ENCODE measurements at places on chromosomes 3 and 15. TPM values are rescaled to one million over a fixed set of nuclear protein-coding genes. Genes with fewer than 3 reads are reported as not detected.

- DNase-seq: no peak
Observed at GRCh38 chr3:119677641-119677934, 382 bp upstream of the COX17 start.

- DNase-seq: peak; percentile 67
Observed at GRCh38 chr15:69398491-69398891, 15.7 kb upstream of the KIF23 start.

DNA sequence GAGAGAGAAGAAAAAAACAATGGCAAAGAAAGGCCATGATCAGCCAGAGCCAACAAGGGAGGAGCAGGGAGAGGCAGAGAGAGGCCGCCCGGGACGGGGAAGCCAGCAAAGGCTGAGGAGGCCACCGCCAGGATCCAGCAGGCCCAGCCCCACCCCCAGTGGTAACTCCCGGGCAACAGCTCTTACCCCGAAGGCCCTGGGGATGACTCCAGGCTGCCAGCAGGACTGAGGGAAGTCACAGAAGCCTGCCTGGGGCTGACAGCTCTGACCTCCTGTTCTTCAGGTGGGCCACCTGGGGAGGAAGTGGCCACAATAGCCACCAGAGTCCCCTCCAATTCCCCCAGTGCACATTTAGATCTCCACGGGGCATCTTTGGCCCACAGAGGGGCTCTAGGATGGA is 184.3 kb upstream of the LINGO1 start:
- no peak for DNase-seq

GRCh38 chr3:19432669-19433068 is 284.4 kb downstream of the KCNH8 start:
- no peak for DNase-seq

ACKR4 gene
- not detected for polyA plus RNA-seq

- no peak for DNase-seq
Observed at GRCh38 chr3:152389316-152389934, 120.7 kb downstream of the MBNL1 start.

DNA sequence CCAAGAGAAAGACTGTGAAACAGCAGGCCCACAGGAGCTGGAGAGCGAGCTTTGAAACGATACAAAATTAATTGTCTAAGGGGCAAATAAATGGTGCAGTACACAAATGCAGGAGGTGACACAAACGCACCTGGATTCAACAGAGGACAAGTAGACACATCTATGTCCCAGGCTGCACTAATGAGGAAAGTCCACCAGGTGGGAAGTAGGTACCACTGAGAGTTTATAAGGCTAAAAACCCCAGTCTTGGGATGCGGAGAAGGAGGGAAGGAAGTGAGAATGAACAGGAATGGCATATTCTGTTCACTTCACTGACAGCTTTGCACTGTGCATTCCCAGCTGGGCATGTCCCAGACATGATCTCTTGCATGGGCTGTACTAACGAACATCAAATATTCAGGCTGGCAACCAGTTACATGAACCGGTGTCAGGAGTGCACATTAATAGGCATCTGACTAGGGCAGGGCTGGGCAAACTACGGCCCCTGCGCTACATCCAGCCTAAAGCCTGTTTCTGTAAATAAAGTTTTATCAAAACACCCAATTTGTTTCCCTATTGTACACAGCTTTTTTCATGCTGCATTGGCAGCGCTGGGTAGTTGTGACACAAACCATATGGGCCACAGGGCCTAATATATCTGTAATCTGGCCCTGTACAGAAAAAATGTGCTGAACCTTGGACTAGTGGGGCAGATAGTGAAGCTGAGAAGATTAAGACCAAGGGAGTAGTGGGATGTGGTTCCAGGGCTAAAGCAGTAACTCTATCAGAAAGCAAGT is 107.0 kb downstream of the IGF2BP2 start:
- no peak for DNase-seq

DNA sequence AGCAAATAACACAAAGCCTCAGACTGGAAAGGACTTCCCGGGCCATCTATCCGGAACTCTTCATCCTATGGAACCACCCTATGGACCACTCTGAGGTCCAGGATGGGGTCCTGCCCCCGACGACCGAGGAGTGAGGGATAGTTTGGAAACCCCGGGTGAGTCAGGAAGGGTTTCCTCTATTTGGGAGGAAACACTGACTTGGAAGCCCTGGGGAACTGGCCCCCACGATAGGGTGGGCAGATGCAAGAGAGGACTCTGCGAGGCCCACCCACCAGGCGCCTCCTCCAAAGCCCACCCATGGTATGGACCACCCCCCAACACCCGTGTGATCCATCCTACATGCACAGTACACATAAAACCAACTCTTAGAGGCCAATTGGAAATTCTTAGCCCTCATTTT is 69.4 kb downstream of the CPN2 start:
- DNase-seq: no peak

ERICH6 gene
- not detected for polyA plus RNA-seq

DNA sequence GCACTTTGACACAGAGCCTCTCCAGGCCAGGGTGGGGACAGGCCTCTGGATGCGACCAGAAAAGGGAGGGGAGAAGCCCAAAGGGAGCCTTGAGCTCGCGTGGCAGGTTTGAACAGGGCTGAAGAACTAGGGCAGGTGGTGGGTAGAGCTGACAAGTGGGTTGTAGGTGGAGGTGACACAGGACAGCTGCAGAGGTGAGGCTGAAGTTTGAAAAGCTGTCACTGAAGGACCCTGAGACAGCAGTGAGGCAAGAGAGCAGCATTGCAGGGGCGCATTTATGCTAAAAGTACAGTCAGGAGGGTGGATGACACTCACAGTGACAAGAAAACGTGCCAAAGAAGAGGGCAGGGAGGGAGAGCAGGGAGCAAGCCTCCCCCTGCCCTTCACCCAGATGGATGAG is 21.8 kb upstream of the EPB42 start:
- no peak for DNase-seq

- no peak for DNase-seq
Observed at GRCh38 chr3:158847885-158848284, 46.0 kb downstream of the MFSD1 start.

- no peak for DNase-seq
Observed at GRCh38 chr15:57827971-57828370, 121.5 kb downstream of the POLR2M start.

GOLGA8Q gene
- 0.44 TPM for polyA plus RNA-seq

DNA sequence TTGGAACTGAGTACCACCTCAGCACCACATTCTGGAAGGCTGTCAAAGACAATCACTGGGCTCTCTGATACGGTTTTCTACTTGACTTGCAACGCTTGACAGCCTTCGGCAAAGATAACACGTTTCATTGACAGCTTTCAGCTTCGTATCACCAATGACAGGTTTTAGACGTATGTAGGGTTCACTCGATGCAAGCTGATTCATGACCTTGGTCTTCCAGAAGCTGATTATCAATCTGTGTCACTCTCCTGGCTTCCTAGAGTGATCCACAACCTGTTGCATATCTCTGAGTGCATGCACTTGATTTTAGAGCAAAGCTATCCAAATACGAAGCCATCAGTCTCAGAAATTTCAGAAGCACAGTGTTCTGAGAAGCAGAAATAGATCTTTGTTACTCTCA is 381.6 kb downstream of the FEZF2 start:
- DNase-seq: no peak

FEZF2 gene
- polyA plus RNA-seq: not detected

DNA sequence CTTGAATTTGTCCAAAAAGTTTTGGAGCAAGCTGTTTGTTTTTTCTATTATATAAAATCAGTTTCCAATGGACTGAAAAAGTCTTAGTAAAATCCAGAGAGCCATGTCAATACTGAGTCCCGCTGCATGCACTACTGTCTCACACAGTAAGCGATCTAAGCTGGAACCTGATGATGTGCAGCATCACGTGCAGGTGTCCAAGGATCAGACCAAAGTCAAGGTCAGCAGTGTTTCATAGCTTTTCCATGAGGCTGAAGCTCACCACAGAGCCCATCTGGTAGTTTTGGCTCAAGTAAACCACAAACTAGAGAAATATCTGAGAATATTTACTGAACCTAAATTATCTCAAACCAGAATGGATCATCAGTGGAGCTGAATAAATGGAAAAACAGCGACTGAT is 784.0 kb upstream of the SEMA6D start:
- no peak for DNase-seq

- DNase-seq: no peak
Observed at GRCh38 chr3:137768361-137769321, 4.5 kb downstream of the SOX14 start.

GRCh38 chr15:82039871-82040270 is 5.9 kb downstream of the MEX3B start:
- DNase-seq: no peak

CD96 gene
- polyA plus RNA-seq: 0.05 TPM

FAM107A gene
- not detected for polyA plus RNA-seq

DNA sequence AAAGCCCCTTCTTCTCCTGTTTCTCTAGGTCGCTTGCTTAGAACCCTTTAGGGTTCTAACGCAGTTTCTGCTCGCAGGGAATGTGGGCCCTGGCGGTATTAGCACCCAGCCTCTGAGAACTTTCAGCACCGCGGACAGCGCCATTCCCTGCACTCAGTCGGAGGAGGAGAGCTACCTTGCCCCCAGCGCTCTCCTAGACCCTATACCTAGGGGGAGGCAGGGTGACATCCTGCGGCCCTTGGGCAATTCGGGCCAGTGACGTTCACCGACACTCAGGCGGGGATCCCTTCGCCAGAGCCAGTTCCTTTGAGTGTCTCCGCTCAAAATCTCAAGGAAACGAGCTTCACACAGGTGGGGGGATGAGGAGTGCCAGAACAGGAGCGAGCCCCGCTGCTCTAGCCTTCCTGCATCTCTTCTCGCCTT is 1.3 kb downstream of the SLC7A14 start:
- peak; percentile 68 for DNase-seq

NMB gene
- polyA plus RNA-seq: 5.1 TPM

AGBL1 gene
- polyA plus RNA-seq: not detected

MCF2L2 gene
- 0.17 TPM for polyA plus RNA-seq

DNA sequence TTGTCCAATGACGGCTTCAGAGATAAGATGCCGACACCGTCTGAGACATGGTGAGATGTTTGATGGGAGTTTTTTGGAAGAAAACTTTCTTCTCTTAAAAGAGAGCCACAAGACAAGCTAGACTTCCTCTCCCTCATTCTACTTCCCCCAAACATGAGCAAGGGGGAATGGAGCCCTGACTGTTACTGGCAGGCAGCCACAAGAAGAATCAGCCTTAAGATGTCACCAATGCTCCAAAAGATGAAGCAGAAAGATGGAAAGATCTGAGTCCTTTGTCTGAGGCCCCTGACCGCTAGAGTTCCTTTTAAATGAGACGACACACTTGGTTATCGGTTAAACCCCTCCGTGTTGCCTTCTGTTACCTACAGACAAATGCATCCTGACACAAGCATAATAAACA is 108.7 kb downstream of the ST8SIA2 start:
- no peak for DNase-seq

GRCh38 chr3:150059729-150060128 is 89.0 kb upstream of the PFN2 start:
- DNase-seq: no peak

PLSCR2 gene
- not detected for polyA plus RNA-seq

DNA sequence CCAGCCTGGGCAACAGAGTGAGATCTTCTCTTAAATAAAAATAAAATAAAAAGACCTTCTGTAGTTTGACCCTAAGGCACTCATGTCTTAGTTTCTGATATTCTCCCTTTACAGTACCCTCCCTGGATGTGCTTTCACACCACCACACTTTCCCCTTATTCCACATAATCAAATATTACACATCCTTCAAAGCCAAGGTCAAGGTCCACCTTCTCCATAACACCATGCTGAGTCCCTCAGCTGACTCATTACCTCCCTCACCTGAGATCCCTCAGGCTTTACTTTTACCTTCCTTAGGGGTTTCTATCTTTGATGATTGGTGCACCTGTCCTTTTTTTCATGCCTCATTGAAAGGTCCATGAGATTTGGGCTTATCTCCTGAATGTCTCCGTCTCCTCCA is 25.5 kb upstream of the MNS1 start:
- DNase-seq: no peak

DNA sequence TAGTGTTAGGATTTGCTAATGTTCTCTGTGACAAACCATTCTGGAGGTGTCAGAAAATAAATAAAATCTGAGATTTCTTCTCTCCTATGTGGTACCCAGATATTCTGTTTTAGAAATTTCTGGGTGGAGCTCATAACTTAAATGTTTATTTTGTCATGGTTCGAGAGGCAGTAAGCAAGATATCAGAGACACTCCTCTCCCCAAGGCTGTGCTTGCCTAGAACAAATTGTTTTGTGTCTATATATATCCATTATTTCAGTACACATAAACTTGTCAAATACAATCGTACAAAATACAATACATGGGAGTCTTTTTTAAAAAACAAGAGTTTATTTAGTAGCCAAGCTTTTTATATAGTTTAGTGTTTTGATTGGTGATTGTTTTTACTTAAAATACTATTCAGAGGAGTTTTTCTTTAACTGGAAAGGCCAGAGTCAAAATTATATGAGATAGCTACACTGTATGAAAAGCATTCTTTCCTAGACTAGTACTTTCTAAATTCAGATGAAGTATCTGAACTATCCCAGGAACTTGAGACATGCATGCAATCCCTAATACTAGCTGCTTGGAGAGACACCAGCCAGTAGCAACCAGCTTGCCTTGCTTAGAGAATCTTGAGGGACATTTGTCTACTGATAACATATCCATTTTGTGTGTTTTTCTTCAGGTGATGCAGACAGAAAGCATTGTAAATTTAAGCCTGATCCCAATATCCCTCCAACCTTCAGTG is 4.7 kb downstream of the EXOG start:
- DNase-seq: no peak

GRCh38 chr3:127578168-127578567 is 12.4 kb downstream of the TPRA1 start:
- no peak for DNase-seq

- no peak for DNase-seq
Observed at GRCh38 chr15:90184119-90184785, 16.9 kb upstream of the SEMA4B start.

BUB1B gene
- polyA plus RNA-seq: 13.6 TPM

DNA sequence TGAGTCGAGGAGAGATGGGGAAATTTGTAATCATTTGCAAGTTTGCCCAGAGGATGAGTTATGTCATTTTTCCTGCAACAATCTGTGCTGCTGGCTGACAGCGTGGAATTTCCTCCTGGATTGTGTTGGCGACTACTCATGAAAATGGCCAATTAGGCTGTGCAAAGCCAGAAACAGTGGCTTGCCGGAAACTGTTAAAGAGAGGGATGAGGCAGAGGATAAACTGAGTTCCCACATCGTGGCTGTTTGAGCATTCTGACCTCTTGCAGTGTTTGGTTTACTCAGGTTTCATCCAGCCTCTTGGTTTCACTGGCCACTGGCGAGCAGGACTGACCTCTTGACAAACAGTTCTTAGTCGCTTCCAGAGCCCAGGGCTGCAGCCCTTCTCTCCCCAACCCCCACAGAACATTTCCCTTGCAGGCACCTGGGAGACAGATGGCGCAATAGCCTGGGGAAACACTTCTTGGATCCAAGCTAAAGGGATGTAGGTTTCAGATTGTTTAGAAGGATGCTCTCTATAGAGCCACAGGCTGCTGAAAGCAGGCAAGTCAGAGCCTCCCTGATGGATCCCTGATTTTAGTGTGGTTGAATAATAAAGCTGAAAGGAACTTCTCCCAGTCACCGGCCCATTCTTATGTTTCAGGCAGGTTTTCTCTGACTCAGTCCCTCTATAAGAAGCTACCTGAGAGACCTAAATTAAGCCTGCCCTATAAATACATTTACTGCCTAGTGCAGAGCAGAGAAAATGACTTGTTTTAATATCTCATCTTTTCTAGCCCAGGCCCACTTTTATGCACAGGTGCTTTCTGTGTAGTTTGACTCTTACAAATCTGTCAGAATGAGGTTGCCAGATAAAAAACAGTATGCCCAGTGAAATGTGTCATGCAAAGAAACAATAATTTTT is 92.8 kb upstream of the UBE2E1 start:
- peak; percentile 96 for DNase-seq

Data from IMR-90 (cell line).